ENCODE measurements at places on chromosomes 5 and 9.

DNA sequence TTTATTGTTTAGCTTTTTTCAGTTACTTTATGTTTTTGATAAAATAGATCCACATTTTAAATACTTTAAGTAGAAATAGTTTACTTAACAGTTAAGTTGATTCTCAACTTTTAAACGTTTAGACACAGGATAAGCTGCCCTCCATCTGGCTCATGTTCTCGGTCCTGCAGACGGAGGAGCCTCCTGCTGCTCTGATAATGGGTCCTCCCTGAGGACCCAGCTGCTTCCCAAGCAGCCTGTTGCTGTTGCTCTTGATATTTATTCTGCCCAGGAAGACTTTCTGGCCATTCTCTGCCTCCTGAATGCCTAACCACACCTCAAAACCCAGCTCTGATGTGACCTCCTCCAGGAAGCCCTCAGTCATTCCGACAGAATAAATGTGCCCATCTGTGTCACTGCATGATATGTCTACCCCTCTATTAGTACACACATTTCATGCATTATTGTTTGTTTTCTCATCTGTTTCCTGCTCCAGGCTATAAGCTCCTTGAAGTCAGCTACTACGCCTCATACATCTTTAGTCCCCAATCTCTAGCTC lies 267.2 kb upstream of the MSX2 start:
- no peak for DNase-seq

GRCh38 chr5:142316051-142316450 lies 8.8 kb downstream of the SPRY4 start:
- no peak for DNase-seq

- no peak for DNase-seq
Observed at GRCh38 chr9:124013309-124014210, 2.0 kb downstream of the LHX2 start.

DNA sequence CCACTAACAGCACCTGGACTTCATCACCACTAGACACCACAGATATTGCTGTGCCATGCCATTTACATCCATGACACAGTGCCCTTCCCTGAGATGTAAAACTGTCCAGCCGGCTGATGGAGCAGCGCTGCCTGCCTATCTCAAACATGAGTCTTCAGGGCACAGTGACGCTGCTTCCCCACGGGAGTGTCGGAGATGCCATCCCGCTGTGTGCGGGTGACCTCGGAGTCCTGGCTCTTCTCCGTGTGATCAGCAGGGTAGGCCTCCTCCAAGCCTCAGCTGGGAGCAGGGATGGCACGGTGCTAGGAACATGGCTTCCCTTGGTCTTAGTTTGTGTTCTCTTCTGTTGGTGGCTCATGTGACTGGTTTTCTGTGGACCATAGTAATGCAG lies 130.3 kb upstream of the FAM120A start:
- no peak for DNase-seq

DNA sequence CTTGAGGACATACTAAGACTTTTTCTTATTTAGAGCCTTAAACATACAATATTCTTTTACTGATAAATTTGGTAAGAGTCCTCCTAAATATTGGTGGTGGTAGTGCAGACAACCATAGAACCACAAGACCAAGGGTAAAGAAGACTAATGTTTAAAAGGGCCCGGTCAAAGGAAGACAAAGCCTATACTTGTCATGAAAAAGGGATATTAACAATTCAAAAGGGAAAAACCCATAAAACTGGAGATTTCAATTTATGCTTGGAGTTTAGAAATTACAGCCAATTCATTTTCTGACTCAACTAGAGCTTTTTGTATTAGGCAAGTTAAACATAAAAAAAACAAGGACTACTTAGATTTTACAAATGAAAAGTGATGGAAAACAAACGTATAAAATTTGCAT lies 24.4 kb downstream of the FEM1C start:
- no peak for DNase-seq

DNA sequence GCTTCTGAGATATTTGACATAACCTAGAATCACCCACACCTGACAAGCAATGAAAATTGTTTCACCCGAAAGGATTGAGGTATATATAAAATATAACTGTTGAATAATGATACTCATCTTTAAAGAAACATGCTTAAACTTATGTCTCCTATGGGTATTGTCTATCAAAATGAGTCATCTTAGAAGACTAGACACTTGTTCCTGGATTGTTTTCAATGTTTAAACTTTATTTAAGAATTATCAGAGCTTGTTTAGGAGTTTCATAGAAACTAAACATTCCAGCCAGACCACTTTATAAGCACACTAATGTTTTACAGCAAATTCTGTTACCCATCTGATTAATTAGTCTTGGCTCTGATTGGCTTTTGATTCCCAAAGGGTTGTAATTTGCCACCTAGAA lies 19.6 kb downstream of the NFX1 start:
- DNase-seq: no peak

DNA sequence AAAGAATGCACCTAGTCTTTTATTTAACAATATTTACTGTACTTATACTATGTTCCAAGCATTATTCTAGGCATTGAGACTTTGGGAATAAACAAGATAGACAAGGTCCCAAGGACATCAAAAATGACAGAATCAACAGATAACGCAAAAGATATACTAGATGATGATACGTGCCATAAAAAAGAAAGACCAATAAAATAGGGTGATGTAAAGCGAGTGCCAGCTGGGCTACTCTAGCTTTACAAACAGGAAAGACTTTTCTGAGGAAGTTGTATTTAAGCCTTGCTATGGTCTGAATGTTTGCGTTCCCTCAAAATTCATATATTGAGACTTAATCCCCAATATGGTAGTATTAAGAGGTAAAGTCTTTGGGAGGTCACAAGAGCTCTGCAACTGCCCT lies 310.2 kb upstream of the RGMB start:
- DNase-seq: no peak

GRCh38 chr9:100602342-100602801 lies 24.5 kb downstream of the CAVIN4 start:
- DNase-seq: no peak

- DNase-seq: peak; percentile 82
Observed at GRCh38 chr5:37370864-37371726, at the start of gene NUP155. Gene NUP155 (minus strand): TSS chr5:37371106. CDS start chr5:37370977, 129 bp downstream.

- DNase-seq: no peak
Observed at GRCh38 chr5:61168951-61169350, 6.7 kb upstream of the SMIM15 start.

DNA sequence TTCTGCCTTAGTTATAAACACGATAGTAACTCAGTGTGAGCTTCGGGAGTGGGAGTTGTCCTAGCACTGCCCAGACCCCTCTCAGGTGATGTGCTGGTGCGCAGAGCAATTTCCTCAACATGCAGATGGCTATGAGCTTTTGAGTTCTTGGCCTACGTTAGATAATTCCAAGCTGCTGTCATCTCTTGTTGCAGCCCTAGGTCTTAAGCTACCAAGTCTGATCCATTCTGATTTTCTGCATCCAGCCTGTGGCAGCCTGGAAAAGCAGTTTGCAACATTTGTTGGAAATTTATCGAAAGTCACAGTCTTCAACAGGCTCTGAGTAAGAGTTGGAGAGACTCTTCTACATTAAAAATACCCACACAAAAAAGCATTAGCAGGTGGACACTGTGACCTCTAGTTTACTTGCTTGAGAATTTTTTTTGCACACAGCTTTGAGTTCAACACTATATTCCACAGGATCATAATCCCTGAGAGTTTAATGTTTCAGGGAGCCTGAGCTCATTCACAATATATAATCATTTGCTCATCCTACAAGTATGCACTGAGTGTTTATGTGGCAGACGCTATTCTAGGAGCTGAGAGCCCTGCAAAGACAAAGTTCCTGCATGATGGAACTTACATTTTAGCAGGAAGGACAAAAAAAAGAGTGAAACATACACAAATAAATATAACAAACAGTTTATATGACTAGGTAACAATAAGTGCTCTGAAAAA lies 91.6 kb downstream of the UBE2QL1 start:
- DNase-seq: no peak

DNA sequence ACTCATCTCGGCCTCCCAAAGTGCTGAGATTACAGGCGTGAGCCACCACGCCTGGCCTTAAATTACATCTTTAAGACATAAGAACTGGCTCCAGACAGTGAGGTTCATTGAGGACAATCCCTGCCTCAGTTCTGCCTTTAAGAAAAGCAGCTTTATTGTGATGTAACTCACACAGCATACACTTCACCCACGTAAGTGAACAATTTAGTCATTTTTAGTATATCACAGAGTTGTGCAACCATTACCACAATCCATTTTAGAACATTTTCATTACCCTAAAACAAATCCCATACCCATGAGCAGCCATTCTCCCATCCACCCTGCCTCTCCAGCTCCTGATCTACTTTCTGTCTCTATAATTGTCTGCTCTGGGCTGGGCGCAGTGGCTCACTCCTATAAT lies 24.0 kb upstream of the LTC4S start:
- no peak for DNase-seq

GRCh38 chr5:169548315-169548714 lies 35.3 kb upstream of the SPDL1 start:
- no peak for DNase-seq

DNA sequence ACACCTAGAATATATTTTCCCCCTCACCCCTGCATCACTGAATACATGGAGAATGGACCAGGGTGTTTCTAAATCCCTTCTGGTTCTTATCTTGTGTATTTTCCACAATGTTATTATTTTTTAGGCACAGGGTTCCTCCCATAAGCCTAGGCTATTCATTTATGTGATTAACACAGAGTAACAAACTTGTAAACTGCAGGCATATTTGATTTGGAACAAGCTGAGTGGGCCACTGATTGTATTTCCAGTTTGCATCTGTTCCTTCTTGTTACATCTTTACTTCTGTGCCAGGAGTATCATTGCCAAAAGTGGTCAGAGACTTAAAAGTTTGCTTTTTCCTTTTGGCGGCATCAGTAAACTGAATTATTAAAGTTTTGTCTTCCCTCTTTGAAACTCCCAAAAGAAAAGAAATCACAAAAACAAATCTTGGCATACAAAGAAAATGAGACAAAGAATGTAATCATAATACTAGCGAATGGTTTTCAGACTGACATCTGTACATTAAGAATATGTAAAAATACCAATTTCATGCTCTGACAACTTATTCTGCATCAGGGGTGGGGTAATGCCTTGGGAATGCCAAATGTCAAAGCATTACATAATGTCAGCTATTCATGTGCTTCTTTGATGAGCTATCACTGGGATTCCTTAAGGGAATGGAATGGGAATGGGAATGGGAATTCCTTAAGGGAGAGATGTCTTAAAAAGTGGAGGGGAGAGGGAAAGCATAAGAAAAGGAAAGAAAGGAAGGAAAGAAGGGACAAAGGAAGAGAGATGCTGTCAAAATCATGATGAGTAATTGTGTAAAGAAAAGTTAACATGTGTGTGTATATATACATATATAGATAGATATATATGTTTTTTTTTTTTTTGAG lies 22.2 kb upstream of the PAX5 start:
- no peak for DNase-seq

GRCh38 chr5:21802100-21802499 lies 1051.0 kb downstream of the CDH12 start:
- no peak for DNase-seq

GRCh38 chr9:82192211-82192610 lies 203.6 kb downstream of the SPATA31D1 start:
- no peak for DNase-seq

DNA sequence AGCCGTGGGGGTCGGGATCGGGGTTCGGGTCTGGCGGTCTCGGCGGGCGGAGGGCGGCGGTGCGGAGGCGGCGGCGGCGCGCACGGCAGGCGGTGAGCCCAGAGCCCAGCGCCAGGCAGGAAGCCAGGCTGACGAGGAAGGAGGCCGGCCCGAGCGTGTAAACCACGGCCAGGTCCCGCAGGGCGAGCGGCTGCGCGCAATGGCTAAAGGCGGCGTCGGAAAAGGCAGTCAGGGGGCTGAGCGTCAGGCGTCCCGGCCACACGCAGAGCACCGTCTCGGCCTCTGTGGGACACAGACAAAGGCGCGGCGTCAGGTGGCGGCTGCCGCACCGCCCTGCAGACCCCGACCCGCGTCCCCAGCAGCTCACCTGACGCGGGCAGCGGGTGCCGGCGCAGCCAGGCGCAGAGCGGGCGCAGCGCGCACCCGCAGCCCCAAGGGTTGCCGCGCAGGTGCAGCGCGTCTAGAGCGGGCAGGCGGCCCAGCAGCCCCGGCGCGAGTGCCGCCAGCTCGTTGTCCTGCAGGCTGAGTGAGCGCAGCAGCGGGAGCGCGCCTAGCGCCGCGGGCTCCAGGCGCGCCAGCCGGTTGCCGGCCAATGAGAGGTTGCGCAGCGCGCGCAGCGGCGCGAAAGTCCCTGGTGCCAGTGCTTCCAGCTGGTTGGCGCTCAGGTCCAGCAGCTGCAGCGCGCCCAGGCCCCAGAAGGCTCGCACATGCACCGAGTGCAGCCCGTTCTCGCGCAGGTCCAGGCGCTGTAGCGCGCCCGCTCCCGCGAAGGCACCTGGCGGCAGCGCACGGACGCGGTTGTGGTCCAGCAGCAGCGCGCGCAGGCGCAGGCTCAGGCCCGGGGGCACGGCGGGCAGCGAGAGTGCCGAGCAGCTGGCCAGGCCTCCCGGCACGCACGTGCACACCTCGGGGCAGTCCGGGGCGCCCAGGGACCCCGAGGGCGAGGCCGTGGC lies 671 bp downstream of the LRRC26 start:
- no peak for DNase-seq

GRCh38 chr5:177349362-177349647 lies 2.2 kb downstream of the LMAN2 start:
- no peak for DNase-seq

DNA sequence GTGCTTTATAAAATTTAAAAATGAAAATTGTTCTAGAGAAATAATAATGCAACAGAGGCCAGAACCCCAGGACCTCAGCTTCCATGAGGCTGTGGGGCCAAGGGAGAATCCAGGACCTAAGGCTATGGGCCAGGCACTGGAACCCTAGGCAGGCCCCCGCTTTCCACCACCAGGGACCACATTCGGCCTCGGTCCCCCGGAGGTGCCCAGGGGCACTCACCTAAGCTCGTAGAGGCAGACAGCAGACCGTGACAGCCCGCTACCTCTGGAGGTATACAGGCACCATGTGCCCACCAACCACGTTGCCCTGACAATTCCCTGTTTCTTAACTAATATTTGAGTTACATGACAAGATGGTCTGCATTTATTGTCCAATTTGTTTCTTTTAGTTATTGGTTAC lies 49.5 kb upstream of the MROH2B start:
- no peak for DNase-seq

DNA sequence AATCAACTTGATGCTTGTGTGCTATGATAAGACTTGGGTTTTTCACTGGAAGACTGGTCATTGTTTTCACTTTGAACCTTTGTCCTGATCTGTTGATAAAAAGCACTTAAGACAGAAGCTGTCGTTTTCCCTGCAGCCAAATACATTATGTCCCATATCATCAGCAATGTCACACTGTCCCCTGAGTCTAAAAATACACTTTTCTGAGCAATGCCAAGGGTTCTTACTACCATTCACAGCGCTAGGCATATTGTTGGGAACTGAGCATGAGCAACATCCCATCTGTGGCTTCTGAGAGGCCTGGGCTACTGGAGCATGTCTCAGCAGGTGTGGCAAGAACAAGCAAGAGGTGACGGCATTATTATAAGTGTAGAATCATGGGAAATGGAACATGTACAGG lies 81.8 kb downstream of the SEMA6A start:
- DNase-seq: no peak

- DNase-seq: no peak
Observed at GRCh38 chr5:147767048-147767447, 15.5 kb downstream of the JAKMIP2 start.

- DNase-seq: no peak
Observed at GRCh38 chr5:1409381-1410110, 35.7 kb downstream of the SLC6A3 start.

GRCh38 chr5:154972476-154973080 lies 31.7 kb downstream of the MRPL22 start:
- no peak for DNase-seq

- DNase-seq: no peak
Observed at GRCh38 chr5:69502767-69503488, 10.3 kb downstream of the OCLN start.
